ENCODE measurements at places on chromosomes 7 and 10.

- DNase-seq: no peak
Measured at GRCh38 chr10:12785415-12785831, 216.1 kb downstream of the CCDC3 start.

DNA sequence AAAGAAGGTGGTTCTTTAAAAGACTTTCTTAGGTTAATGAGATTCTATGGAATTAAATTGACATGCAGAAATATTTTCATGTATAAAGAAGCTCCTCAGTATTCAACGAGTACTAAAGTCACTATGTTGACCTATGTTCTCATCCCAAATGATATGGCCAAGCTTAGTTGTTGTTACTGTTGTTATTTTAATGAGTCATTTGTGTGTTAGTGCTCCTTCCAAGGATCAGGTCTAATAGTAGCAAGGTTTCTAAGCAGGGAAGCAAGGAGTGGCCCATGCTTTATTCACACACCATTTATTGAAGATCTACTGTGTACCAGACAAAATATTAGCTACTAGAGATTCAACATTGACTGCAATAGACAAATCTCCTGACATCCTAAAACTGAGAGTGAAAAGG, 41.9 kb downstream of the LRRN3 start:
- no peak for DNase-seq

DNA sequence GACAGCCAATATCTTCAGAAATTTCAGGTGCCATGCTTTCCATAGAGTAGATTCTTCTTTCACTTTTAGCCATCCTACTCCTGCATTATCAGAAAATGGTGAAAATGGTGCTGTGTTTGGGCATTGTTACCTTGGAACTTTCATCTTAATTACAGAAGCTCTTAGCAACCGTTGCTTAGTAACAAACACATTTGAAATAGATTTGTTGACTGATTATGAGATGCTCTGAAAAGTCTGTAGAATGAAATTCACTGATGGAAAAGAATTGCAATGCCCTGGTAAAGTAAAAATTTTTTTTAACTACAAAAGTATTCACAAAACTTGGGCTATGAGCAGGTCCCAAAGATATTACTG, 249.3 kb upstream of the NEBL start:
- DNase-seq: no peak

GRCh38 chr10:65032867-65033769, 1511.9 kb downstream of the REEP3 start:
- no peak for DNase-seq

GRCh38 chr7:84953234-84953633, 233.6 kb downstream of the SEMA3D start:
- DNase-seq: no peak

- DNase-seq: no peak
Measured at GRCh38 chr7:53350241-53350640, 314.8 kb downstream of the POM121L12 start.

DNA sequence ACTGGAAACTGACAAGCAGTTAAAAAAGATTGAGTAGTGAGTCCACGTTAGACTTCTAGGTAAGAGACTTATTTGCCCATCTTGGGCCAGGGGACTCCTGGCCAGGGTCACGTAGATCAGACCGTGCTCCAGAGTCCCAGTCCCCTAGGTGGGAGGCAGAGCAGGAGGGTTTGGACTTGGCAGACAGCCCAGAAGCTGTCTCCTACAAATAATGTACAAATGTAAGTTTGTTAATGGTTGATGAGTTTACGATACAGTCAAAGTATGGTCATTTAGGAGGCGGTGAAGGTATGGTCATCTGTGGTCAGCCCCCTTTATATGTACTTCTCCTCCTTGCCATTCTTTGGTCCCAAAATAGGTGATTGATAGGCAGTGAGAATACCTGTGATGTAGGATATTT, 28.2 kb downstream of the INPP5F start:
- DNase-seq: no peak

DNA sequence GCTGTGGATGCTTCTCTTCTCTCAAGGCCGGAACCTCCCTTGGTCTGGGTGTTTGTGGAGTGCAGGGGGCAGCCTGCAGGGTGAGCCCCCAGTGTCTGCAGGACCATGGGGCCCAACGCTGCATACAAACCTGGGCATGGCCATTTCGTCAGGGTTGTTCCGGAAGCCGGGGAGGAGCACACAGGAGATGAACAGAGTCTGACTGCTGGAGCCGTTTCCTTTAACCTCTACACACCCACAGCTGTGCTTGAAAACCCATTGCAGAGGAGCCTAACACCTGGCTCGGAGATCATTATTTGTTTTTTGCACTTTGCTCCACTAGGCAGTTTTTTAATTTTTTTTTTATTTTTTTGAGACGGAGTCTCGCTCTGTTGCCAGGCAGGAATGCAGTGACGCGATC, 167.6 kb upstream of the INSYN2A start:
- DNase-seq: no peak

DNA sequence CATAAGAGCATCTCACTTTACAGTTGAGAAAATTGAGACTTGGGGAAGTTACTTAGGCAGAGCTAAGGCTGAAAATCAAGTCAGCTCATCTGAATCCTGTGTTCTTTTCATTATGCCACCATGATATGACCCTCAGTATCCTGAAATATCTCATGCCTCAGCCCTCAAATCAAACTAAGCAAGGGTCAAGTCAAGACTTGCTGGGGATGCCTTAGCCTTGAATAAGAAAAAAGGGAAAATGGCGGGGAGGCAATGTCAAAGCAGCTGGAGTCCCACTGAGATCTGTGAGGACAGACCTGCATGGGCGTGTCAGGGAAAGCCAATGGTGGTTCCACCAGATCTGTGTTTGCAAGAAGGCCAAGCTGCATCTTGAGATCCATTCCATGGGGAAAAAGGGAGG, 91.0 kb upstream of the CACUL1 start:
- DNase-seq: no peak

- DNase-seq: no peak
Measured at GRCh38 chr7:17155529-17155928, 142.9 kb upstream of the AHR start.

DNA sequence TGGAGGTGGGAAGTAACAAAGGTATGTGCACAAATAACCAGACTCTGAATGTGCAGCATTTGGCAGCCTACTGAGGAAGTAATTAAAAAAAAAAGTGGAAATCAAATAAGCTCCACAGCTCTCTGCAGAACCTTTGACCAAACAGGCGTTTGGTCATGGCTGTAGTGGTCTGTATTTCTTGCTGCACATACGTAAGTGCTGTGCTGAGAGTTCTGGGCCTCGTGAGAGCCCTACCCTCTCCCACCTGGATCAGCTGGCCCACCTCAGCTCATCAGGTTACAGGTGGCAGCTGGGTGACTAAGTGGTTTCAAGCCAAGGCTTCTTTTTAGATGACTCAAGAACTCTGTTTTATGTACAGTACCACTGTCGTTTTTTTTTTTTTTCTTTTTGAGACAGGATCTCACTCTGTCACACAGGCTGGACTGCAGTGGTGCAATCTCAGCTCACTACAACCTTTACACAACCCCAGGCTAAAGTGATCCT, 178.2 kb upstream of the KLF6 start:
- no peak for DNase-seq

- no peak for DNase-seq
Measured at GRCh38 chr7:95479992-95480624, 5.6 kb upstream of the ASB4 start.

DNA sequence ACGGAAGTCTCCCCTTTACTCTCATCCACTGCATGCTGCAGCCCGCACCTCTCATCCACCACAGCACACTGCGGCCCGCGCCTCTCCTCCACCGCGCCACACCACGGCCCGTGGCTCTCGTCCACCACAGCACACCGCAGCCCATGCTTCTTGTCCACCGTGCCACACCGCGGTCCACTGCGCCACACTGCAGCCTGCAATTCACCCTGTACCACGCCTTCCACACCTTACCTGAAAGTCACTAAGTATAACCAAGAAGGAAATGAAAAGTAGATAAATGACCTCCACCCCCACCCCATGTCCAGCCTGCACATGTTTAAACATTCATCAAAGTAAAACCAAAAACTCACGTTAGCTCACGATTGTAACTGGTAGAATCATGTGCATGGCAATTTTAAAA, 176.1 kb downstream of the DIP2C start:
- no peak for DNase-seq

GRCh38 chr7:47314728-47315607, 266.9 kb downstream of the TNS3 start:
- no peak for DNase-seq

DNA sequence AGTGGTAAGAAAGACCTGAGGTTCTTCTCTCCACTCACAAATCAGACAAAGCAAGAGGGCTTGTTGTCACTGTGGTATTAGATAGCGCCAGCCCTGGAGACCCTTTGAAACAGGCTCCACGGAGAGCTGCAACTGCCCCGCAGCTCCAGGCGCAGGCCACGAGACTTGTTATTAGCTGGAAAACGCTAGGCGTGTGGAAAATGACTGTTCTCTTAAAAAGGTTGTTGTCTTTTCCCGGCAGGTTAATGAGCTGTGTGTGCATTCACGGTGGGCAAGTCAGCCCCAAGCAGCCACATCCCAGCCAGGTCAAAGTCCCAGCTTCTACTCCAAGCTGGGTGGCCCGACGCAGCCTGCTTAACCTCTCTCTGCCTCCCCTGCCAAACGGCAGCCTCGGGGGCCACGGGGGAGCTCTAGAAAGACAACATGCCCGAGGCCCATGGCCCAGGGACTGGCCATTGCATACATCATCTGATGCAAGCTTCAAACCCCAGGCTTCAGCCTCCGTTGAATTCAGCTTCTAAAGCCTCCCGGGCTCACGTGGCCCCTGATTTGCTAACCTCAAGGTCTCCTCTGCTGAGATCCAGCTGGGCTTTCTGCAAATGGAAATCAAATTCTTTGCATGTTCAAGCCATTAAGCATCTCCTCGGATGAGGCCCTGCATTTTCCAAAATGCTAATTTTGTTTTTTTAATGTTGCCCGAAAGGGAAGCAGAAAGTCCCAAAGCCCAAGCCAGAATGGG, 61.3 kb upstream of the DNAAF5 start:
- DNase-seq: no peak

GRCh38 chr7:1848911-1849311, 178.8 kb downstream of the ELFN1 start:
- DNase-seq: no peak

GRCh38 chr7:73717991-73718405, 1.5 kb downstream of the STX1A start:
- peak; percentile 83 for DNase-seq

DNA sequence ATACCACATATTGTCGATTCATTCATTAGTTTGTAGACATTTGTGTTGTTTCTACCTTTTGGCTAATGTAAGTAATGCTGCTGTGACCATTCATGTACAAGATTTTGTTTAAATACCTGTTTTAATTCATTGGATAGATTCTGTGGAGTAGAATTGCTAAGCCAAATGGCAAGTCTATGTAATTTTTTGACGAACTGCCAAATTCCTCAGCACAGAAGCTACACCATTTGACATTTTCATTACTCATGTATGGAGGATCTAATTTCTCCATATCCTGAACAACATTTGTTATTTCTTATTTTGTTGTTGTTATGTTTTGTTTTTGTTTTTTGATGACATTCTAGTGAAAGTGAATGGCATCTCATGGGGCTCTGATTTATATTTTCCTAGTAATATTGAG, 1351.3 kb upstream of the SORCS1 start:
- DNase-seq: no peak

GRCh38 chr10:71774916-71775702, 1.8 kb upstream of the VSIR start:
- DNase-seq: no peak

DNA sequence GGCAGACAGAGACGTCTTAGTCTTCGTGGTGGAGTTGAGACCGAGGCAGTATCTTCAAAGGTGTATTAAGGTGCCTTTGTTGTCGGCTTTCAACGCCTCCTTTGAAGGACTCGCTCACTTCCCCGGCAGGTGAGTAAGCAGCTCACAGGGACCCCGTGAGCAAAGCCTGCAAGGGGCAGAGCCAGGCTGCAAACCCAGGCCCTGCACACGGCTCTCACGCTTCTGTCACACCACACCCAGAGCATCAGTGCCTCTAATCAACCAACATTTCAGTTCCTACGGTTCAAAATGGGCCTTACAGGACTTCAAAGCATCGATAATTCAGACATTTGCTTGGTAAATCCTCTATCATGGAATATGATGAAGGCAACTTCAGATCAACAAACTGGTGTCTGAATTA, 64.8 kb upstream of the INSIG1 start:
- no peak for DNase-seq

GRCh38 chr7:18895456-18895855, 222.0 kb downstream of the TWIST1 start:
- DNase-seq: no peak

DNA sequence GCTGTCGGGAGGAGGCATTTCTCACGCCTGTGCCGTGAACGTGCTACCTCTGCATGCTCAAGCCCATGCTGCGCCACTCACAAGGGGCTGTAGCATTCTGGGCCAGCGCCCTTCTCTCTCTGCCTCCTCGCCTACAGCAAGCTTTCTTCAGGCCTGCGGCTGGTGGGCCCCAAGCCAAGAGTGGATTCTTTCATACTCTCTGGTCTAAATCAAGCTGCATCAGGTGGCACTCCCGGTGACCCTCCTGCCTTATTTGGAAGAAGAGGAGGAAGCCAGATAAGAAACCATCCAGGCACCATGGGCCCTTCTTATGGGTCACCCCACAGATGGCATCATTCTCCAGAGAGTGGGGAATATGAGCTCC, 86.7 kb upstream of the DUSP5 start:
- DNase-seq: no peak

DNA sequence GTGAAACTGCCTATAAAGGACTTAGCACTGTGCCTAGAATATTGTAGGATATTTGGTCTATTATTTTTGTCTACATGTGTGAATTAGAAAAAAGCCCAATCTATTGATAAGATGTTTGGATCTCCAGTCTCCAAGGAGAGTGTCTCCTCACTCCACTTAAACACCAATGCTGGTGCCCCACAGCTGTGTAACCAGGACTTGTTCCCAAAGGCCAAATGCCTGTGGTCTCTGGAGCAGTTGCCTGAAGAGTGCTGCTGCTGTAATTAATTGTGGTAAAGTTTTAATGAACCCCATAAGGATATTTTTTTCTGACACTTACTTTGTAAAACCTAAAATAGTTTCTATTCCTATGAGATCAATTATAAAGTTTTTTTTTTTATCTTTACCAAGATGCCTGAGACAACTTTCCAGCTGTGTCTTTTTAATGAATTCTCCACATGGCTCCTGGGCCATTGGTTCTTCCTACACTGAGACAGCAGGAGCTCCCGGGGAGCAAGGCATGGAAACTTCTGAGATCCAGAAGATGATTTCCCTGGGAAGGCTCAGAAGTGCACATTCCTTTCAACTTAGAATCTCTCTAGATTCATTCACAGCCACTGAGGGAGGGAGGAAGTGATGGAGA, 11.2 kb upstream of the OR2A5 start:
- DNase-seq: no peak

- no peak for DNase-seq
Measured at GRCh38 chr10:119597405-119598186, 832 bp upstream of the TIAL1 start.

Measured in CD4-positive, alpha-beta T cell treated with Interleukin-15 for 4 hours (primary cell).